ENCODE measurements at places on chromosomes 7 and 10.
A peak's percentile ranks its signal among the peaks of the same experiment; 100 is the strongest.

DNA sequence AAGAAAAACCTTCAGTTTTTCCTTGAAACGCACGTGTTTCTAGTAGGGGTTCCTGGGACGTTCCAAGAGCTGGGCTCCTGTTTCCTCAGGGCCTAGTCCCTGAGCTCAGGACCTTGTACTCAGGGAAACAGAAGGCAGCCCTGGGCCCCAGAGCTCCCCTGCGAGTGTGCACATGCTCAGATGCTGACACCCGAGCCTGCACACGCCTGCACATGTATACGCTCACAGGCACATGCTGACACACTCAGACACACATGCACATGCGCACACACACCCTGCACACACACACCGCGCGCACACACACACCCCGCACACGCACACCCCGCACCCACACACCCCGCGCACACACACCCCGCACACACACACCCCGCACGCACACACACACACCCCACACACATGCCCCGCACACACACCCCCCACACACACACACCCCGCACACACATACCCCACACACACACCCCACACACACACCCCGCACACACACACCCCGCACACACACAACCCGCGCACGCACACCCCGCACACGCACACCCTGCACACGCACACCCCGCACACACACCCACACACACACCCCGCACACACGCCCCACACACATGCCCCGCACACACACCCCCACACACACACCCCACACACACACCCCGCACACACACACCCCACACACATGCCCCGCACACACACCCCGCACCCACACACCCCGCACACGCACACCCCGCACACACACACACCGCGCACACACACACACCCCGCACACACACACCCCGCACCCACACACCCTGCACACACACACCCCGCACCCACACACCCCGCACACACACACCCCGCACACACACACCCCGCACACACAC is 52.2 kb downstream of the CALML3 start:
- no peak for DNase-seq

GRCh38 chr7:65927489-65928448 is 54.2 kb downstream of the GUSB start:
- no peak for DNase-seq

DNA sequence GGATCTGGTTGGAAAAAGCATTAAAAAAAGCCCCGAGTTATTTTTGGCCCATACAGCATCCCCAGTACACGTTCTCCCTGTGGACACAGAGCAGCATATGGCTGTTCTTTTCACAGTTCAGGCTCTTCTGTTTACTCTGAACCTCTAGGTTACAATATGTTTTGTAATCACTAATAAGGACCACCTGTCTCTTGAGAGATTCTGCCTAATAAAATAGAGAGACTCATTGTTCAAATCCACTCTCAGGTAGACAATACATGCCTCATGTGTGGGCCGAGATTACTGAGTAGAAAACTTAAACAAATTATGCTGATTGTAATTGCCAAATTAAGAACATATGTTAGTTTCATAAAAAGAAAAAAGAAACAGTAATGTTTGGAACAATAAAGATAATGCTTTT is 647.7 kb downstream of the GRM8 start:
- DNase-seq = peak; percentile 80

GRCh38 chr10:101071885-101072433 is 10.2 kb downstream of the KAZALD1 start:
- DNase-seq = no peak

DNA sequence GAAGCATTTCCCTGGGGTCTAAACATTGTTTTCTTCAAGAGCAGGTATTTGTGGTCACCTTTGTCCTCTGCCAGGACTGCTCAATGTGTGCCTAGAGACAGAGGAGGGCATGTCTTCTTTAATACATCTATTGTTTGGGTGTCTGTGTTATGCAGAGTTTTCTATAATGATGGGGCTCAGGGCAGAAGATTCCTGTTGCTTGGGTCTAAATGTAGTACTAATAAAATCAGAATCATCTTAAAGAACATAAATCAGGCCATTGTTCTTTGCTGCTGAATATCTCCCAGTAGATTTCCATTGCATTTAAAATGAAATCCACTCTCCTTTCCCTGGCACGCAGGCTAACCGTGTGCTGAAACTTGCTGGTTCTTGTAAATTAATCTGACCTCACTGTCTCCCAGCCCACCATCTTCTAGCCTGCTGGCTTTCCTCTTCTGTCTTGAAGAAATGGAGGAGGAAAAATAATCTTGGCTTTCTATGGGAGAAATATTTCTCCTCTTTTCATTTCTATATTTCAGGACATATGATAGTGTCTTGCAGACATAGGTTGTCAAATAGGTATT is 1396.8 kb downstream of the GATA3 start:
- DNase-seq = no peak

DNA sequence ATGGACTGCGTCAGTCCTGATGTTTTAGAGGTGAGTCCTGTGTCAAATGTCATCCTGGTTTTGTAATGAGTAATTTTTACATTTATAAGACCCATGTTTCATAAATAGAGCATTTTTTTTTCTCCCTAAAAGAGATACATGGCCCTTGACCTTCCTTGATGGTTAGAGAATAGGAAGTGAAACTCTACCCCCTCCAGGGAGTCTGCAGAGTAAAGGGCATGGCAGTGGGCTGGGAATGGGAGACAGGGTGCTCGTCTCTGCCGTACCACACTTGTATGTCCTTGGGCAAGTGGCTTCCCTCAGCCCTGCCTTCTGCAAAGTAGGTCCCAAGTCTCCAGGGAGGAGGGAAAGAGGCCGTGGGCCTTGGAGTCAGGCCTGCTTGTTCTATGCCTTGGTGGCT is 63.9 kb downstream of the WDFY4 start:
- DNase-seq = no peak

- peak; percentile 9 for DNase-seq
These were observed 14.4 kb upstream of the MTERF1 start for GRCh38 chr7:91894781-91895480.

DNA sequence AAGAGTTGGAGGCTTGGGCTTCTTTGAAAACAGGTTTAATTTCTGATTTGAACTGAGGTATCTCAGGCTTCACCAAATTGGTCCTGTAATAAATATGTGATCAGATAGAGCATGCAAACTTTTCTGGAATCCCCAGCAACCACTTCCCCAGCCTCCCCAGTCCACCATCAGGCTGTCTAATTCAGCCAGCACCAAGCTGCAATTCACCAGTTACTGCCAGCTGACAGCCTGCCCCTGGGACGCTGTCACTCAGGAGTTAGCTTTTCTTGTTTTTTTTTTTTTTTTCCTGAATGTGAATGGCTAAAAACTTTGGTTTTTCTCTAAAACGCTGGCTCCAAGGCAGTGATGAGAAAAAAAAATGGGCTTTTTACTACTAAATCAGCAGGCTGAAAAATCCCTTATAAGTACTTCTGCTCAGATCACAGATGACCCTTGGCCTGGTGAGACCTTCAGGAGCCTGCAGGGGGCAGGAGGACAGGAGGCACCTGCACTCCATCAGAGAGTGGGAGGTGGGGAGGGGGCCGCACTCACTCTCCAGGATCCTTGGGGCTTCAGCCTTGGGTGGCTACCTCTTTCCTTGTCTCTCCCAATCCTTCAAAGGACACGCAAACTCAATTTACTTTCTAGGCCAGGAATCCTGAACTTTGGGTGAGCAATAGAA is 349.4 kb downstream of the GATA3 start:
- no peak for DNase-seq

GRCh38 chr10:62978482-62978881 is 154.6 kb upstream of the NRBF2 start:
- DNase-seq = no peak

DNA sequence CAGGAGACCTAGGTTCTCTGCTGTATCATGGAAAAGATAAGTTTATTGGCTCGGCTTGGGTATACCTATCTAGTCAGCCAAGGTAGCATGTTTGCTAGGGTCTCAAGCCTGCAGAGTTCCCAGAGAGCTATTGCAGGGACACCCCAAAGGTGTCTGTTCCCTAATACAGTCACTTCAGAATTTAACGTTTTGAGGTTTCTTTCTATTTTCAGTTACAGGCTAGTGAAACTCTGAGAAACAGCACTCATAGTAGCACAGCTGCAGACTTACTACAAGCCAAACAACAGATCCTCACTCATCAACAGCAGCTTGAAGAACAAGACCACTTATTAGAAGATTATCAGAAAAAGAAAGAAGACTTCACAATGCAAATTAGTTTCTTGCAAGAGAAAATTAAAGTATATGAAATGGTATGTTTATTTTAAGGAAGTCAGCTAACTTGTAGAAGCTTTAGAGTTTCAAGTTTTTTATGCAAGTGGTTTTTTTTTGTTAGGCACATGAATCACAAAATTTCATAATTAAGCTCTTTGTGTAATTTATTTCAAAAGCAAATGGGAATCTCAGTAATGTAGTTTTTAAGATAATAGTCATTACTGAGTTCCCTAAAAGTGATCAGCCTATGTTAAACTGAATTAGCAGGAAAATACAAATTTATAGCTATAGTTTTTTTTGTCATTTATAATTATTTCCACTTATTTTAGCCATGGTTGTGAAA is 54.9 kb downstream of the AKAP9 start:
- DNase-seq = no peak

DNA sequence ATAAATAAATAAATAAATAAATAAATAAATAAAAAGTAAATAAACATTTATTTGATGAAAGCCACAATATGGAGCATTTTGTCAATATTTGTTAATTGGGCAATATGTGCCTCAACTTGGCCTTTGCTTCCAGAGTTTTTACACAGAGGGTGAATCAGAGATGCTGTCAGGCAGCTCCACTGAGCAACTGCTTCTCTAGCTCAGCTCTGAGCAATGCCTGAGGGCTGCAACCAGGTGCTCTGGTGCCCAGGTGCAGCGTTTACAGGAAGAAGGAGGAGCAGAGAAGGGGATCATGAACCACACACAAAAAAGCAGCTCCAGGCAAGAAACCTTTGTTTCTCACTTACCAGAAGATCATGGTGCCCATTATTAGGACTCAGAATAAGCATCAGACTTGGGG is 876.2 kb upstream of the AUTS2 start:
- DNase-seq = no peak

DNA sequence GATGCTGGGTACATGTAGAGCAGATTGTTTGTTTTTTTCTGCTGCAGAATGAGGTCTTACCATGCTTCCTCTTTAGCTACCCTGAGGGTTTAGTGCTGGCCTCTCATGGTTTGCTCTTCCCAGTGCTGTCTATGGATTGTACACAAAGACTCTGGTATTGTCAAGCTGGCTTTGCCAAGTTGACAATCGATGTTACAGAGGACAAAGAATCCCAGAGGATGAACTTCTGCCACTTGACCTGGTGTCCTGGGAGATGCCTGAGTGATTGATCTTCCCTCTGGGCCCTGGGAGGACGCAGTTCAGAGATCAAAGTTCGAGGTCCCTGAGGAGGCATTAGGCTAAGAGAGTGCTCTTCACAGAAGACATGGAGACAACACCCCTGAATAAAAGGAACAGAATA is 865.4 kb downstream of the CCSER2 start:
- DNase-seq = no peak

- no peak for DNase-seq
These were observed 2.2 kb upstream of the VSTM4 start for GRCh38 chr10:49117376-49118070.

DNA sequence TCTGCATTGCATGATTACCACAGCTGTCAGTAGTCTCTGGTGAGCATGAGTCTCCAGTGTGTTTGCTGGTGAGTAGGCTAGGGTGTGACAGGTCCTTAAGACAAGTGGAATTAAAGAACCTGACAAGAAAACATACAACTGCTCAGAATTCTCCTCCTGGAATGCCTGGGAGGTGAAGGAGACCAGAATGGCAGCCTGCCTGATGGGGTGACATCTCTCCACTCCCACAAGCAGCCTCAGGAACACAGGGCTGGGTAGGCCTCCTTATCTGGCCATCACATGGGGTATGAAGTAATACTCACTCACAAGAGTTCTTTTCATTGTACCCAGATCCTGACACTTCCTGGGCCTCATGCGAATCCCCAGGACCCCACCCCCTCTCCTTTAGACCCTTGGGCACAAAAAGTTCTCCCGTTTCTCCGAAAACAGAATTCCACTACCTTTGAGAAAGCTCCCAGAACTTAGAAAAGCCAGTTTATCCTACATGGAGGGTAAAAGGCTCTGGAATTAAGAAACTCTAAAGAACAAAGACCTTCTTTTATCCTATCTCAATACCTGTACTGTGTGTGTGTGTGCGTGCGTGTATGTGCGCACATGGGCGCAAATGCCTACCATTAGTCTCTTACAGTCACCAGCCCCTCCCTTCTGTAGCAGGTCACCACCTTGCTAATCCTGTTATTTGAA is 33.4 kb upstream of the C1GALT1 start:
- no peak for DNase-seq

DNA sequence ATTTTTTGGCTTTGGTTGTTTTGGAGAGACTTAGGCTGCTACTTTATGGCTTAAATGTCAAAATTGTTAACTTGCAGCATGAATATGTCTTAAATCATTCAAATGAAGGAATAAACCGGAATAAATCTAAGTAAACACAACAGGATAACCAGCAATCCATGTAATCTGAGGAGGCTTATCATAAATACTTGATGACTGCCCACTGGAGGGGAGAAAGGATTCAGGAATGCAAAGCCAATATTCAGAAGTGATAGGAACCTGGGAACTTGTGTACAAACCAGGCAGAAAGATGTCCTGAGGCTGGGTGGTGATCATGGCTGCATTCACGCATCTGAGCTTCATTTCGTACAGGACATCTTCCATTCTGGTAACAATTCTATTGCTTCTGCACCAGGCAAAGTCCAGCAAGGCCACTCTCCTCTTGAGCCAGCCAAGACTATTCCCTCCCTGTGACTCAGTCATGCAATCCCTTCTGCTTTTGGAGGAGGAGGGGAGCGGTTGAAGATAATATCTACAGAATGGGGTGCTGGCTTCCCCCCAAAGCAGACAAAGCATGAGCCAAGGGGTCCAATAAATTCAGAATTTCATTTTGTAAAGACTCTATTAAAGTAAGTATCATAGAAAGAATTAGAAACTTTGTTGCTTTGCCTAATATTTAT is 374.5 kb downstream of the PHTF2 start:
- DNase-seq = no peak

GRCh38 chr7:11415101-11415500 is 416.9 kb downstream of the THSD7A start:
- no peak for DNase-seq

GRCh38 chr7:28782362-28782761 is 175.8 kb downstream of the TRIL start:
- DNase-seq = no peak

DNA sequence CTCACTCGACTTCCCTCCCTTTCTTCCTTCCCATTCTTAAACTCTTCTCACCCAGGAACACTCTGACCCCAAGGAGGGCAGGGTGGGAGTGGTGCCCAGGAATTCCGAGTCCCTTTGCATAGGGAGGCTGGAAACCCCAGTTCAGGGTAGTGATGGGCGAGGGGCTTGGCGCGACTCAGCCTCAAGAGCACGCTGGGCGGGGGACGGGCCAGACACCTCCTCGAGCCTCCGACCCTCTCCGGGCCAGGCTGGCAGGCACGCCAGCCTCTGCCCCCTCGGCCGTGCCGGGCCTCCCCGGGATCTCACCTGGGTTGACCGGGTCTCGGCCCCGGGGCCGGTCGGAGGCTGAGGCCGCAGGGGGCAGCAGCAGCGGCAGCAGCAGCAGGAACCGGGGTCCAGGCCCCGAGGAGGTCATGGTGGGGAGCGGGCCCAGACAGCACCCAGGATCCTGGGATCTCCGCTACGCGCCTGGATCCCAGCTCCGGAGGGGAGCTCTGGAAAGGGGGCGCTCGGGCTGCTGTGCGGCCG is 457 bp downstream of the PLOD3 start:
- no peak for DNase-seq

Measured in NCI-H524 treated with DMSO at 0.1 percent for 48 hours (cell line).